ENCODE measurements at places on chromosomes 1 and 21.

GRCh38 chr1:89822109-89822962 lies 1.5 kb downstream of the LRRC8D start:
- no peak for DNase-seq

GRCh38 chr1:8090241-8090702 lies 64.2 kb upstream of the ERRFI1 start:
- no peak for DNase-seq

GRCh38 chr1:228691926-228692325 lies 43.4 kb upstream of the RHOU start:
- DNase-seq, result no peak

DNA sequence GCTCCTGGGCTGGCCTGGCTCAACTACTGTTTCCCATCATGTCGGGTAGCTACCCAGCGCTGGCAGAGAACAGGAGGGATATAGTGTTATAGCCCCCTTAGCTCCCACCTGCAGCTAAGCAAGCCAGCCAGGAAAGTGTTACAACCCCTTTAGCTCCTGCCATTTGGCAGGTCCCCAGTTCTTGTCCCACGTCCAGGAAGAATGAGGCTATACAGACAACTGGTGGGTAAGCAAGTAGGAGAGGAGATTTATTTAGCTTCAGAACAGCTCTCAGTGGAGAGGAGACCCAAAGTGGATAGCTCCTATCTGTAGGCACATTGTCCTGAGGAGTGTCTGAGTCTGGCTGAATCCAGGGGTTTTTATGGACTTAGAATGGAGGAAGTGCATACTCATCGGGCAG lies 741.1 kb upstream of the B3GALT2 start:
- no peak for DNase-seq

- DNase-seq, result no peak
These were observed 21.3 kb upstream of the ASB17 start for GRCh38 chr1:75953461-75953860.

- no peak for DNase-seq
These were observed 77.2 kb downstream of the IVNS1ABP start for GRCh38 chr1:185239861-185240260.

GRCh38 chr1:27666791-27667254 lies 5.2 kb downstream of the IFI6 start:
- no peak for DNase-seq

- no peak for DNase-seq
These were observed 211.5 kb downstream of the TRABD2B start for GRCh38 chr1:47785561-47786271.

GRCh38 chr21:27548486-27548885 lies 581.6 kb upstream of the ADAMTS5 start:
- no peak for DNase-seq

DNA sequence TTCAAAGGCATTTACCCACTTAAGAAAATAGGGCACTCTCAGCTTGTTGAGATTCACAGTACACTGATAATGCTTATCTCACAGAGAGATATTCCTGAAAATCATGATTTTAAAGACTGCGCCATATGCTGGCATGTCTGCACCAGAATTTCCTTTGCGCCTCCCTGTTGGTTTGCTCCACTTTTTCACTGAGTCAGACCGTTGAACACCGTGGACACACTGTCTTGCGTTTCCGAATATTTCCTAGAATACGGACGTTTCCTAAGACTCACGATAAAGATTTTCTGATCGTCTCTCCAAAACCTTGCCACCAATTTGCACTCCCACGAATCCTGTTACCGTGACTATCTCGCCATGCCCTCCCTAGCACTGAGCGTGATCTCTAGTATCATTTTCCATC lies 497 bp upstream of the C1orf115 start:
- no peak for DNase-seq

- DNase-seq, result no peak
These were observed 108.1 kb upstream of the CSF3R start for GRCh38 chr1:36590771-36591170.

- DNase-seq, result no peak
These were observed 1.1 kb upstream of the ADIPOR1 start for GRCh38 chr1:202959276-202959620.

DNA sequence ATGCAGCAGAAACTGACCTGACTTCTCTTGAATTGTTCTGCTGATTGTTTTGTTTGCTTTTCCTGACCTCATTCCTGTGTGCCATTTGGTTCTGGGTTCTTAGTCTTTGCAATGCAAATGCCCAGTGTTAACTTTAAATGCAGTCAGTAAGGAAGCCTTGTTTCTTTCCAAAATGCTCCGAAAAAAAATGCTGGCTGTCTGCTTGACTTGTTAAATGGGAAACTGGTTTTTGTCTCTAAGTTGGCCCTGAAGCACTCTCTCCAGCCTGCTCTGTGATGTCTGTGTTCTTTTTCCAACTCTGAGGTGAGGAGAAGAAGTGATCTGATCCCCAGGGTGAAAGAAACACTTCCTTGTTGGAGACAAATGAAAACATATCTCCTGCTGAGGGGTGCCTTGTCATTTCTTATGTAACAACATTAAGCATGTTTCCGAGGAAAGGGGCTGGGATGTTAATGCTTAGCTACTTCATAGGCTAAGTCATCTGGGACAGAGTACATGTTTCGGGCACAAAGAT lies 256.3 kb upstream of the ADGRL4 start:
- no peak for DNase-seq

DNA sequence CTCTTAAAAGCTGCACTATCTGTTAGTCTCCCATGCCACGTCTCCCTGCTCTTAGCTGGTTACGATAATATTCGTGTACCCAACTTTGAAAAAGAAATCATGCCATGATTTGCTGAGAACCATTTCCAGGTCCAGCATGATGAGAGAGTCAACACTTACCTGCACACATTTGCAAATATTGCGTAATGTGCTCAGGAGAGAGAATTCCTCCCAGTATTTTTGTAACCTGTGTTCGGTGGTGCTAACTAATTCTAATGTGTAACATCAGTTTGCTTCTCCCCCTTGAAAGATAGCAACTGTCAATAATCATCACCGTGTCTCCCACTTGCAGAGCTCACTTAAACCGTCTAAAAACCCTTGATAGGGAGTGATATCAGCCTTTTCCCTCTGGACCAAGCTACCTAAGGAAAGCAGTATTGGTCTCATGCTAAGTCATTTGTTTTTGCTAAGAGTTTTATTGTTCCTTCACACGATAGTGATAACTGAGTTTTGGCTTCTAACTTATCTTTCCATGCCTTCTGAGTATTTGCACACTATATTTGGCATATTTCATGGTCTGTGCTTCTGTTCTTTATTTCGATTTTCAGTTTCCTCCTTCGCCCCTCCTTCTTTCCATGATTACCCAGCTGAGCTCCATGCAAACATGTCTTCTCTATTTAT lies 61.1 kb upstream of the IRF2BP2 start:
- no peak for DNase-seq

- DNase-seq, result no peak
These were observed 10.4 kb downstream of the EMC1 start for GRCh38 chr1:19240673-19241538.

DNA sequence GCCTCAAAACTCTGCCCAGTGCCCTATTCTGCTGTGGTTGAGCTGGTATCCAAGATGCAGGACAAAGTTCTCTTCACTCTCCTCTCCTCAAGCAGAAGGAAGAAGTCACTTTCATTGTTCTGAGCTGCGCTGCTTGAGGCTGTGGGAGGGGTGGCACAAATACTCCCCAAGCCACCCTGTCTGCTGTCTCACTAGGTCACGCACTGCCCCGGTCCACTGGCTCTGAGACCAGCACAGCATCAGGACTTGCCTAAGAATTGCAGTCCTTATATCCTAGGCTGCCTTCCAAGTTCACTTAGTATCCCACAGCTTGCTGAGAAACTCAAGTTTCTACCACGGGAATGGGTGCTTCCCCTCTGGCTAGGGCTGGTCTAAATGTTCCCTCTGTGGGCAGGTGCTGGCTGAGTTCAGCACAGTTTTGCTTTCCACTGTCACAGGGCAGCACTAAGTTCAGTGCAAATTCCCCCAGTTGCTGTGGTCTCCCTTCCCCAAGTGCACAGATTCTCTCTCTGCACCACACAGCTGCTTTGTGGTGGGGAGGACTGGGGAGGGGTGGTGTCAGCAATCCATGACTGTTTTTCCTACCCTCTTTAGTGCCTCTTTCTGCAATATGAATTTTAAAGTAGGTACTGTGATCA lies 32.4 kb downstream of the SLC9C2 start:
- DNase-seq, result no peak

DNA sequence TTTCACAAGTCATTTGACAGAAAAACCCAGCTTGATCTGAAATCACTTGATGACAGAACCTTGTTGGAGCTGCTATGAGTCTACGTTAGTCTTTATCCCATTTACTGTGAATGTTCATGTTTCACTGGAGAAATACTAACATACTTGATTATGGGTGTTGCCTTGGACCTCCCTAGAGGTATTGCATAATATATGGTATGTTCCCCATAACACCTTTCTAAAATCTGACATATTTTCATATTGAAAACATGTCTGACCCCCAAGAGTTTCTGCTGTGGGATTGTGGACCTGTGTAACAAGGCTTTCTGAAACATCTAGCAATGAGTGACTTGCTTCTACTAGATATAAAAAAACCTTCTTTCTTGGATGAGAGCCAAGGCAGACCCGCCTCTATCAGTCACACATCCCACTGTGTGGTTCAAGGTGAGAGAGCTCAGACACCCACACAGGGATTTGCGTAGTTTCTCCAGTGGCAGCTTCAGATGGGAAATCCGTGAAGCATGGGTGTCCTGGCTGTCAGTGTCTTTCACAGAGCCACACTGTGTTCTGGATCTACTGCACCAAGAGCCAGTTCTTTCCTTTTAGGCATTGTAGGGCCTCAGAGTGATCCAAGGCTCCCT lies 4.6 kb downstream of the NENF start:
- no peak for DNase-seq

GRCh38 chr1:151281969-151282882 lies at the start of gene ZNF687:
Gene ZNF687 (plus strand): TSS chr1:151282299. CDS start chr1:151286292, 3,993 bp downstream.
- peak; percentile 100 for DNase-seq

GRCh38 chr1:203600782-203601513 lies 25.7 kb upstream of the ATP2B4 start:
- DNase-seq, result no peak

DNA sequence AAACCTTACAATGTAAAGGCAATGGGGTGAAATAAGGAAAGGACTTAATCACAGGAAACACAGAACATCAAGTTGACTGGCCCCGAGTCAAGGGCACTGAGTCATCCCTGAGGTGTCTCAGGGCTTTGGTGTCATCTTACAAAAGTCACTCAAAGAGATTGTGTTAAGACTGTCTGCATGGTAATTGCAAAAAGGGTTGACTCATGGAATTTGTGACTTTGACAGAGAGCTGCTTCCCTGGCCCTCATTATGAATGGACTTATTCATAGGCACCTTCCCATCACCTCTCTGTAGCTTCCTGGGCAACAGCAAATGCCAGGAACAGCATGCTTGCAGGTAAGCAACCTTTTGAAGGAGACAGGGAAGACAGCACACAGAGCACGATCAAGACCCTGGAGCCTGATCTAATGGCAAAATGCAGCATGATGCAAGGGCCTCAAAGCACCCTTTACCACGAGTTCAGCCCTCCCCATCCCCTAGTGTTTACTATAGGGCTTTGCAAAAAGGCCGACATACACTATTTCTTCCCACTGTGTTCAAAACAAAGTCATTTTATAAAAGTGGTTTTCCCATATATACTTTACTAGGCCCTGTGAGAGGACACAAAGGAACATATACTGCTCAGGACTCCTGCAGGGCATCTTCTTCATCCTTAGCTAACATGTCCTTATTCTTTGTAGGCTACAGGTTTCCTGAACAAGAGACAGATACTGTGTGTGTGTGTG lies 17.1 kb downstream of the ZP4 start:
- no peak for DNase-seq

GRCh38 chr21:15057285-15057684 lies 7.5 kb downstream of the NRIP1 start:
- DNase-seq, result no peak

DNA sequence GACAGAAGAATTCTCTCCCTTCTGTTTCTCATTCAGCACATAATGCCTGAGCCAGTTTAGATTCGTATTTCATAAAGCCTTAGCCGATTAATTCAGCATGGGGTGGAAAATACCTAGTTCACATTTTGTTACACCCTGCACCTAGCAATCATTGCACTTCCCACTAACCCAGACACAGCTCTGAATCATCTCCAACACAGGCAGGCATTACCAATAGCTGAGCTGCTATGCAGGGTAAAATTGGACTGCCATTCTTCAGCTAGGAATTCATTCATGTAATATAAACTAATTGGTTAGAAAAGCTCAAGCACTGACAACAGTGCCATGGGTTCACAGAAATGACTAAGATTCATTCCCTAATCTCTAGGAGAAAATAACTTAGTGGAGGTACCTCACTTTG lies 26.9 kb upstream of the NKAIN1 start:
- DNase-seq, result no peak

DNA sequence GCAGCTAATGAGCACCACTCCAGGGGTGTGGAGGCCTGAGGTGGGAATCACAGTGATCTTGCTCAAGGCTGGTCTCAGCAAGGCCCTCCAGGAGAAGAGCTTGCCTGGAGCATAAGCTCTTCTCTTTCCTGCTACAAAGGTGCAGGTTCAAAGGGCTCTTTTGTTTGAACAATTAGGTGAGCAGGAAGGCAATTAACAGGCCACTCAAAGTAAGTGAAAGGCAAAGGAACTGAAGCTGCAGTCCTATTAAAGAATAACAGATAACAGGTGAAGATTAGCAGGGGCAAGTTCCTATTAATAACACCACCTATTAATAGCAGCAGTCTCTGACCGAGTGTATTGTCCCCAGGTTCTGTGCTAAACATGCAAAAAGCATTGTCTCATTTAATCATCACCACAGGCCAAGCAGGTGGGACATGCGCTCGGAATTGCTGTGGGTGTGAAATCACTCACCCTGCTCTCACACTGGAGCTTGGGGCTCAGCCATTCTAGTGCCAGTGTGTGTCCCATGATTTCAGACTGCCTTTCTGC lies 113.8 kb downstream of the RHOU start:
- DNase-seq, result no peak

GRCh38 chr1:235279694-235280093 lies 48.3 kb downstream of the ARID4B start:
- DNase-seq, result no peak

DNA sequence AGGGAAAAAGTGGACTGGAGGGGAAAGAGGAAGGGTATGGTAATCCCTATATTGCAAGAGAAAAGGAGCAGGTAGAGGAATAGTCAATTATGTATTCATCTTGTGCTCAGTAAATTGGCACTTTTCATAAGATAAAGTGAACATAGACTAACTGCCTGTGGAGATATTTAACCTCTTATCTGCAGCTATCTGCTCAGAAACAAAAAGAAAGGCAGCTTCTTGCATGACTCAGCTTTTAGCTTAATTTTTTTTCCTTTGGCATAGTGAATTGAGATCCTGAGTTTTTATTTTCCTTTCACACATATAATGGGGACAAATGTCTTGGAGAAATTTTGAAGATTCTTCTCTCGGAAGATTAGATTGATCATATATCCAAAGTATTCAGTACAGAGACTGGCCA lies 127.6 kb upstream of the F3 start:
- DNase-seq, result no peak

Measured in amygdala (tissue), 56 donors.